AG20443 (cell line): ENCODE measurements at places on chromosomes 5 and 9.

- DNase-seq = no peak
Measured at GRCh38 chr9:76637416-76637815, 126.8 kb upstream of the PCA3 start.

DNA sequence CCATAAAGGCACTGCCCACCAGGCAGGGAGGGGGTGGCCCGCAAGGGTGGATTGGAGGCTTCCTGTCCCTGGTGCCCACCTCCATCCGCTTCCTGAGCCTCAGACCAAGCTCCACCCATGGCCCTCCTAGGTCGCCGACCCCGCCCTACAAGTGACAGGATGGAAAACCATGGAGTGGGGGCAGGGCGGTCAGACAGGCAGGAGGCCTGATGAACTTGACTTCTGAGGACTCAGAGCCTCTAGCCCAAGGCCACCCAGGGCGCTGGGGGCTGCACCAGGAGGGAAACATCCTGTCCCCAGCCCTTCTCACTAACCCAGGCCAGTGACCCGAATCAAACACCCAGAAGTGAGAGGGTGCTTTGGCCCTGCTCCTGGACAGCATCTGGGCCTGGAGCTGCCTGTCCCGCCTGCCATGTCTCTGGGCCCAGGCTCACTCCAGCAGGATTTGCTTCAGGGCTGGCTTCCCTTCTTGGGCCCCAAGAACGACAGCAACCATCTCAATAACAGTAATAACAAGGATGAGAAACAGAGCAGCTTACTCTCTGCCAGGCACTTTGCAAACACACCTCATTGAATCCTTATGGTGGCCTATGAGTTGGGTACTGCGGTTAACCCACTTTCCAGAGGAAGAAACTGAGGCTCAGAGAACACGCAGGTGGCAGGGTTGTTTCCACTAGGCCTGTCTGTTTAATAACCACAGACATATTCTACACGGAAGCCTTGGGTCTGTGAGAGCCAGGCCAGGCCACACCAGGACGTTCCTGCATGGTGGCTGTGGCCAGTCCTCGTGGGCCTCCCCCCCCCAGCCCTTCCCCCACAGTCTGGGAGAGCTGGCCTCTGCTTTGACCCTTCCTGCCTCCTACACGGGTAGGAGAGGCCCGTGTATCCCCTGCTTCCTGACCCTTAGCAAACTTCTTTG lies 4.4 kb upstream of the ST6GALNAC6 start:
- peak; percentile 36 for DNase-seq

GRCh38 chr9:117091529-117091928 lies 323.3 kb downstream of the ASTN2 start:
- no peak for DNase-seq

DNA sequence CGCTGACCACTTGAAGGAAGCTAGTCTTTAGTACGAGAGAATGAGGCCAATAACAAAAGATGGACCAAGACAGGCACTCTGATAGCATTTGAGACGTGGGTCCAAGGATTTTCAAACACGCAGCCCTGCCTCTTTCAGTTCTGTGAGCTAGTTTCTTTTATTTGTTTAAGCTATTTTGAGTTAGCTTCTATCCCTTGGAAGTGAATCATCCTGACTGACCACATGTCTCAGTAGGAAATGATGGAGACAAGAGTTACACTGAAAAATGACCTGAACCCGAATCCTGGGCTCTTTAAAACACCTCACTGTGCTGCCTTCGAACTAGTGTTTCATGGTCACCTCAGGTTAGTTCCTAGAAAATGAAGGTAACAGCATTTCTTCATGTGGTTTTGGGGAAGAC lies 9.9 kb downstream of the TEK start:
- peak; percentile 29 for DNase-seq

GRCh38 chr5:89871906-89872305 lies 537.6 kb downstream of the CETN3 start:
- DNase-seq = no peak

DNA sequence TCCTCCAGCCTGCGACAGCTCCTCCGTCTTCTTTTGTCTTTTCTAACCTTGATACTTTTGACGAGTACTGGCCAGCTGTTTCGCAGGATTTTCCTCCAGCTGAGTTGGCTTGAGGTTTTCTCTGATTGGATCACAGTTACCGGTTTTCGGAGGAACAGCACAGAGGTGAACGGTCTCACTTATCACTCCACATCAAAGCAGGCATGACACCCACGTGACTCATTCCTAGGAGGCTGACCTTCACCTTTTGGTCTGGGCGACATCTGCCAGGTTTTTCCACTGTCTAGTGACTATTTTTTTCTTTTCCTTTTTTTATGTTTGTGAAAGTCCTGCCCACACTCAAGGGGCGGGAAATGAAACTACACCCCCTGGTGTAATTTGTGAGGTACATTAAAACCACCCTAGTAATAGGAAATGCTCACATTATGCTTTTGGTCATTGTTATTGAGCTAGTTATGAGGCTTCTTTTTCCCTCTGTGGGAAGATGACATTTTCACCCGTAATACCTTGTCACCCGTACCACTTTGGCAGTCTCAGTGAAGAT lies 319.2 kb downstream of the GADD45G start:
- no peak for DNase-seq

- DNase-seq = no peak
Measured at GRCh38 chr5:111135946-111136345, 43.8 kb downstream of the WDR36 start.

DNA sequence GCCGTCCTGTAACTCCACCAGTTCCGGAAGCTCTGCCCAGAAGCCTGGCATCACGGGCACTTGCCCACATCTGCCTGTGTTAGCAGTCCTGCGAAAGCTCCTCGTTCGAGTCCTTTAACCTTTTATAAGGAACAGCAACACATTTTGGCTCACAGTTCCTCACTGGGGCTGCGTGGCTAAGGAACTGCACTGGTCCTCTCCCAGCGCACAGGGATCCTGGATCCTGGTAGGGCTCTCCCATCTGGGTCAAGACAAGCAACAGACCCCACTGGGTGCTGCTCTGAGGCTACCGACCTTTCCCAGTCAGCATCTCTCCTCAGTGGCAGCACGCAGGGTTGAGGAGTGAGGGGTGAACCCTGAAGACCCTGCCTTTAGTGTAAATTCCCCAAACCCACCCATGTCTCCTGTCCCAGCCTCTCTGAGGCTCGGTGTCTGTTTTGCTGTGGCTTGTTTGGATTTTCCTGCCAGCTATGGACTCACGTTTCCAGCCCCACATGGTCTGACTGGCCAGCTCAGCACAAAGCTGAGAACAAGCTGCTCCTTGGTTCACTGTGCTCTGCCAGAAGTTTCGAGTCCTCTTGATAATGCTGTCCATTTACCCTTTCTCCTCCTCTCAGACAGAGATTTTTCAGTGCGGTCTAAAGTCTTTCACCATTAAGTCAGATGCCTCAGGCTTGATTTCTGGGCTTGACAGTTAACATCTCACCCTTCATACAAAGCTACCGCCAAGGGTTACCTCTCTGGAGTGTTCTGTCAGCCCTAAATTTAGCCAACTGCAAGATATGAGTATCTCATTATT lies 80.0 kb downstream of the AK8 start:
- DNase-seq = no peak

GRCh38 chr9:13606586-13606985 lies 327.1 kb upstream of the MPDZ start:
- no peak for DNase-seq

GRCh38 chr5:56072863-56073766 lies 78.4 kb upstream of the IL6ST start:
- DNase-seq = no peak

- peak; percentile 75 for DNase-seq
Measured at GRCh38 chr9:91500509-91501014, 76.9 kb upstream of the NFIL3 start.

- DNase-seq = no peak
Measured at GRCh38 chr5:155229135-155229534, 215.6 kb downstream of the KIF4B start.

DNA sequence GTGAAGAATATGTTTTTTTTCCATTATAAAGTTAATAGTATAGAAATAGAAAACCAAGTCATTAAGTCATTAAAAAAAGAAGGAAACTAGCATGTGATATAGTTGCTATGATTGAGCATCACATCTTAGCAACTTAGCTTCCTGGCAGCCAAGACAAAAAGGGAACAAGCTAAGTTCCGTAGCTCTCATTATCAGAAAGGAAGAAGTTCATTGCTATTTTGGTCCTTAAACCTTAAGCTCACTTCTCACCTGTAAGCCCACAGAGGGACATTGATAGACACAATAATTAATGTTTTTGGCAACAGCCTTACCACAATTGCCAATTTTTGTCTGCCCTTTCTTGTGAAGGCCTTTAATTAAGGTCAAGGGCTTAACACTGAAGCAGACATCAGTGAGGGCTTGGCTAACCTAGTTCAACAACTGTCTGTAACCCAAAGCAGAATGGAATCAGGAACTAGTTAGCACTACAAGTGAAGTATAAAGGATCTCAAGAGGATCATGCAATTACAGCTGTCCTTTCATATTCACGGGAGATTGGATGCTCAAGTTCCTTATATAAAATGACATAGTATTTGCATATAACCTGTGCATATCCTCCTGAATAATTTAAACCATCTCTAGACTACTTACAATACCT lies 24.0 kb upstream of the KLF4 start:
- DNase-seq = no peak

DNA sequence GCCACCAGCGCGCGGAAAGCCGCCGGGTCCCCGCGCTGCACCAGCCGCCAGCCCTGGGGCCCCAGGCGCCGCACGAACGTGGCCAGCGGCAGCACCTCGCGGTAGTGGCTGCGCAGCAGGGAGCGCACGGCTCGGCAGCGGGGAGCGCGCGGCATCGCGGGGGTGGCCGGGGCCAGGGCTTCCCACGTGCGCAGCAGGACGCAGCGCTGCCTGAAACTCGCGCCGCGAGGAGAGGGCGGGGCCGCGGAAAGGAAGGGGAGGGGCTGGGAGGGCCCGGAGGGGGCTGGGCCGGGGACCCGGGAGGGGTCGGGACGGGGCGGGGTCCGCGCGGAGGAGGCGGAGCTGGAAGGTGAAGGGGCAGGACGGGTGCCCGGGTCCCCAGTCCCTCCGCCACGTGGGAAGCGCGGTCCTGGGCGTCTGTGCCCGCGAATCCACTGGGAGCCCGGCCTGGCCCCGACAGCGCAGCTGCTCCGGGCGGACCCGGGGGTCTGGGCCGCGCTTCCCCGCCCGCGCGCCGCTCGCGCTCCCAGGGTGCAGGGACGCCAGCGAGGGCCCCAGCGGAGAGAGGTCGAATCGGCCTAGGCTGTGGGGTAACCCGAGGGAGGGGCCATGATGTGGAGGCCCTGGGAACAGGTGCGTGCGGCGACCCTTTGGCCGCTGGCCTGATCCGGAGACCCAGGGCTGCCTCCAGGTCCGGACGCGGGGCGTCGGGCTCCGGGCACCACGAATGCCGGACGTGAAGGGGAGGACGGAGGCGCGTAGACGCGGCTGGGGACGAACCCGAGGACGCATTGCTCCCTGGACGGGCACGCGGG lies at the start of gene TERT:
Gene TERT (minus strand): TSS at position 234 of the 815 bp plus-strand sequence. CDS start 79 bp downstream, at position 155.
- DNase-seq = no peak

- DNase-seq = no peak
Measured at GRCh38 chr9:90815944-90816357, 14.3 kb downstream of the SYK start.

DNA sequence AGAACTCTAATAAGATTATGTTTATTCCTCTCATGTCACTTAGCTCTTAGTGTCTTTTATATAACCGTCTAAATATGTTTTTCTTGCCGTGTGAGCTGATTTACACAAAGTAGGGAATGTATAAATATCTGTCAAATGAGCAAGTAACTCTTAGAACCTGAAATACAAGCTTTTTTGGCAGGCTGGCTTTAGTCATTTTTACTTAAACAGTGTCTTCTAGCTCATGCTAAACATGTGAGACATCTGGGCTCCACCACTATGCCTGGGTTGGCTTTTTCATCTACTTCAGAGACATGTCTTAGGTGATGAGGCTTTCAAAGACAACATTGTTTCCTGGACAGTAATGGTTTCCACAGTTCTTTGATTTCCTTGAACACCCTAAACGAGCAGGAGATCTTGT lies 137.2 kb upstream of the ZNF608 start:
- no peak for DNase-seq

GRCh38 chr9:87661241-87661640 lies 64.7 kb upstream of the CTSL start:
- no peak for DNase-seq

DNA sequence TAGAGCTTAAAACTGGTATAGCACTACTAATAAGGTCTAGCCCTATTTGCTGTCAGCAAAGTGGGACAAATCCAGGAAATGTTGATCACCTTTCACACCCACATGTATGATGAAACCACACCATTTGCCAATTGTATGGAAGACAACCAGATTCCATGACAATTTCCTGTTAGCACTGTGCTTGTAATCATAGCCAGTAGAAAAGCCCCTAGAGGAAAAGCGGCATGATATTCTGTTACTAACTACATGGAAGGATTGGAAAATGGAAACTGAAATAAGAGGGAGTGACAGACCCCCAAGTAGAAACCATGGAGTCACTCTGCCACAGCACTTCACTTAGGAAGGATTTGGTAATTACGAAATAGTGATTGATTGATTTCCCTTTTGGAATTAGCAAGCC lies 923 bp downstream of the SPATA6L start:
- no peak for DNase-seq

GRCh38 chr9:14661421-14662059 lies 31.7 kb downstream of the ZDHHC21 start:
- DNase-seq = peak; percentile 19

DNA sequence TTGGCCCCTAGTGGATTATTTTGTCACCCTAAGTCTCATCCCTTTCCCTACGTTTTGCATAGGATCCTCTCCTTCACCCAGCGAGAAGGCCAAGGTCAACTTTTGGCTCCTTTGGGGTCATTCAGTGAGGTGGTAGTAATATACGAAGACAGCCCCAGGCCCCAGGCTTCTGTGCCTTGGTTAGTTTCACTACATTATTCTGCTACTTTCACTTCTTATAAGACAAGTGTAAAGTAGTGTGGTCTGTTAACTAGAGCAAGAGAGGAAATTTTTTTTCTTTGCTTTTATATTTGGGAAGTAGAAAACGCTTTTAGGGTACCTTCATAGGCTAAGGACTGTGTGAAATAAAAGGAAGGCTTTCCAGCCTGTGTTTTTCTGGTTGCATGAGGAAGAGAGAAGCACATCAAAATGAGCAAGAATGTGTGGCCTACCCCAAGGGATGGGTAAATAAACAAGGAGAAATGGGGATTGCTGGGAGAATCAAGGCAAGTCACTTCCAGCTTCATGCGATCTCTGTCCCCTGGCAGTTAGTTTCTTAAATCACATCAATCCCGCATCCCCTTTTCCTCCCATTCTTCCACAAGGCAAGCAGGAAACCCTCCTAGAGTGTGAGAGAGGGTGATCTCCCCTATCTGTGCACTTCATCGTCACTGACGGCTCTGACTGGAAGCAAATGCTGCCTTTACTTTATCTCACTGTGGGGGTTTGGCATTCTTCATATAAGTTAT lies 677.0 kb upstream of the WWC1 start:
- no peak for DNase-seq

GRCh38 chr9:99361817-99362216 lies 139.7 kb downstream of the SEC61B start:
- DNase-seq = no peak

GRCh38 chr5:1936413-1936812 lies 53.7 kb upstream of the IRX4 start:
- DNase-seq = no peak

- DNase-seq = no peak
Measured at GRCh38 chr5:53464722-53465121, 15.7 kb upstream of the FST start.
